ENCODE measurements at places on chromosomes 12 and 14.

DNA sequence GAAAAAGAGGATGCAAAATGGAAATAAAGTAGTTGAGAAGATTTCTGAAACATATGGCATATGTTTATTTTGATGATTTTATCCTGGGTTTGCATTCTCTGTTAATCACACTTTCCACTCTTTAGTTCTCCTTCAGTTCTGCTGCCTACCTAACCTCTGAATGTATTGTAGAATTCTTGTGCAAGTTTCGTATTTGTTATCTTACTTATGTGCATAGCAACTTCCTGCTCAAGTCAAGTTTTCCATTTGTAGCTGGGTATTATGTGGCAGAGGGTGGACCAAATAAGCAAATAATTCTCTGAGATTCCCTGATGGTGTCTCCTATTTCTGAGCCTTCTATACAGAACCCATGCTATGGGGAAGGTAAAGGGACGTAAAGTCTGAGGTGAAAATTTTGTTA, 381.6 kb downstream of the FOXG1 start:
- DNase-seq = no peak

DNA sequence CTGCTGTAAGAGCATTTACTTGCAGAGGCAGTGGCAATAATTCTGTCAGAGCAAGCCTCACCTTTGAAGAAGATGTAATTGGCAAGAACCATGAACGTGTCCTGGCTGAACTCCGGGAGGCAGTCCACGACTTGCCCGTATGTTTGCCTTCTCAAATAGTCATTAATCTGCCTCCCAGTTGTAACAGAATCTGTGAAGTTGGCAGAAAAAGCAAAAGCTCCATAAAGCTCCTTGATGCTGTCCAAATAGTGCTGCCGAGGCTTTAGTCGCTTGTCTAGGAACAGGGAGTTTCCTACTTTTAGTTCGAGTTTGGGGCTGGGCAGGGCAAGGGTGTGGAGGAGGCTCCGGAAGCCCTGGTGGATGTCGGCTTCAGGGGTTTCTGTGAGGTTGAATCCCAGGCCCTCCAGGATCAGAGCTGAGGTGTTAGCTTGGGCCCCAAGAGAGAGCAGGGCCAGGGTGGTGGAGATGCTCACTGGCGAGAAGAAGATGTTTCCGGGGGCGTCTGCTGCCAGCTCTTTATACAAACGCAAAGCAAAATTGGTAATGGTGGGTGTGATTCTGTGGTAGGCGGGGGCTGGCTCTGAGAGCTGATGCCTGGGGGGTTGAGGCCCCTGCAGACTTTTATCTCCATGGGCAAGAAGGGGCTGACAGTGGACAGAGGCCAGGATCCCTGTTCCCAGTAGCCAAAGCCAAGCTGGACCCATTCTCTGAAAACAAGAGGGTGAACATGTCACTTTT, 4.4 kb downstream of the SERPINA11 start:
- DNase-seq = no peak

- no peak for DNase-seq
These were observed 1.7 kb upstream of the SCNN1A start for GRCh38 chr12:6376870-6377666.

GRCh38 chr12:52532636-52533035, 12.4 kb upstream of the KRT5 start:
- DNase-seq = no peak

DNA sequence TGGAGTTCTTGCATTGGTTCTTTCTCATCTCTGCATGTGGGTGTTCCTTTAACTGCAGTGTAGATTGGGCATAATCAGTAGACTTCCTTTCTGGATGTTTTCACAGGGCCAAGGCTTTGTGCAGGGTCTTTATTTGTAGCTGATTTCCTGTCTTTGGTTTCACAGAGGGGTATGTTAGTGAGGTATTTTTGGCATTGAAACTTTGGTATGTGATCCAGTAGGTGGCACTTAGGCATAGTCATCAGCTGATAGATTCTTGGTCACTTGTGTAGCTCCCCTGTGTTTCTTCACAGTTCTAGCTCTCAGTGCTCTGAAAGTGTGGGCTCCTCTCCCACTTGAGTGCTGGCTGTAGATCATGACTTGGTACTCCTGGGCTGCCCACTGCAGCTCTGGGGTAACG, 52.7 kb upstream of the LMO3 start:
- no peak for DNase-seq

DNA sequence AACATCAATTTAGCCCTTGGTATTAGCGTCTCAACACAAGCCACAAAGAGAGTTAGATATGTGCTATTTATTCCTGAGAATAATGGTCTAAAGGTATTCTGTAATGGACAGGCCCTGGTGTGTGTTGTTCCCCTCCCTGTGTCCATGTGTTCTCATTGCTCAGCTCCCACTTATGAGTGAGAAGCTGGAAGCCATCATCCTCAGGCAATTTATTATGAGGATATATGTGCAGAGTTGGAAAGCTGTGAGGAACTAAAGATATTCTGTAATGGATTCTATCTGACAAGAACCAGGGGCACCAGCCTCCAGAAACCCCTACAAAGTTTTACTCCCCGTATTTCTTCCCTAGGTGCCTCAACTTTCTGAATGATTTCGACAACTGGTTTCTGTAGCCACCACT, 210.8 kb downstream of the GRIN2B start:
- no peak for DNase-seq

GRCh38 chr14:24954700-24955037, 95.3 kb downstream of the STXBP6 start:
- no peak for DNase-seq

DNA sequence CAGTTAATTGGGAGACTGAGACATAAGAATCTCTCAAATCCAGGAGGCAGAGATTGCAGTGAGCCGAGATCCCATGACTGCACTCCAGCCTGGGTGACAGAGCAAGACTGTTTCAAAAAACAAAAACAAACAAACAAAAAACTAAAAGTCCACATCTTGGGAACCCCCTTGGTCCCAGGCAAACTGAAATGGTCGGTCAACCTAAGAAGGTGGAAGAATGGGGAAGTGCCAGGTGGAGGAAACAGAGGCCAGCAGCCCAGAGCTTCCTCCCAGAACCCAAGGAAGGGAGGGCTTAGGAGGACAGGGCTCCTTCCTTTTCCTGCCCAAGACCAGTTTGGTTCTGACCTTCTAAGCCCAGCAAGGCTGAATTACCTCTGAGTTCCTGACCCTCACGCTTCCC, 121.0 kb upstream of the FUT8 start:
- no peak for DNase-seq
